Putamen (tissue), 1 donor: ENCODE measurements at places on chromosomes 7 and 10.

- DNase-seq, result no peak
Measured at GRCh38 chr10:16931930-16932329, 114.7 kb upstream of the RSU1 start.

GRCh38 chr10:76080991-76081390 is 649.6 kb downstream of the LRMDA start:
- DNase-seq, result no peak

DNA sequence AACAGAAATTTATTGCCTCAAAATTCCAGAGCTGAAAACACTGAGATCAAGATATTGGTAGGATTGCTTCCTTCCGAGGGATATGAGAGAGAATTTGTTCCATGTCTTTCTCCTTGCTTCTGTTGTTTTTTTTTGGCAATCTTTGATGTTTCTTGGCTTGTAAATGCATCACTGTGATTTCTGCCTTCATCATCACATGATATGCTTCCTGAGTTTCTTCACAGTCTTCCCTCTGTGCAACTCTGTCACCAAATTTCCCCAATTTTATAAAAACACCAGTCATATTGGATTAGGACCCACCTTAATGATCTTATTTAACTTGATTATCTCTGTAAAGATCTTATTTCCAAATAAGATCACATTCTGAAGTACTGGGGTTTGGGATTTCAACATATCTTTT is 14.7 kb downstream of the TMEM236 start:
- DNase-seq, result no peak

DNA sequence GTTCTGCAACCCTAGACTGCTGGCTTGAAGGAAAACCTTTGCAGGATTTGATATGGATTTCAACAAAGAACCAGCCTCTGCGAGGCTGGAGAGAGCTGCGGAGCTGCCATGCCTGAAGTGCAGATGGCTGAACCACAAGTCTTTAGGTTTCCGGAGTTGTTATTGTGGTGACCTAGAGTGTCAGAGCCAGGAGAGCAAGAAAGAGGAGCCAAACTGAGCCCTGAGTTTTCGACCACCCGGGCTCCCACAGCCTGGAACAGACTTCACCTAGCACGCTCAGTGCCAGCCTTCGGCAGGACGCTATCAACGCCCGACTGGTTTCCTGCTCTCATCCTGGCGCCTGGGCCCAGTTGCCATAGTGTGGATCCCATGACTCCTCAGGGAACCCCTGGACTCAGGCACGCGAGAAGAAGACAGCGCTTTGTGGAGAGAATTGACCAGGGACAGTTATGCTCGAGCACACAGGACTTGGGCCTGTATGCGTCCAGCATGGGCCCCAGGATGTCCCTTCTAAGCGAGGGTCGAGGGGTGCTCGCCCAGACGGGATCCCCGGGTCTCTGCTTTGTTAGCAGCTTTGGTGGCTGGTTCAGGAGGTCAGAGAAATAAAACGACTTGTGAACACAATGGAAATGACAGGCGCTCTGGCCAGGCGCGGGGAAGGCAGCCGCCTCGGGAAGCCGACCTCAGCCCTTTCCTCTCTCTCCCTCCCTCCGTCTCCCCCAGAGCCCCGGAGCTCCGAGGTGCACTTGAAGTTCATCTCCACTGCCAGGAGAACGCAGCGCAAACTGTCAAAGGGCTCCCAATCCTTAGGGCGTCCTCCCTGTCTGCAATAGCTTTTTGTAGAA is 1.8 kb upstream of the GAD2 start:
- no peak for DNase-seq

DNA sequence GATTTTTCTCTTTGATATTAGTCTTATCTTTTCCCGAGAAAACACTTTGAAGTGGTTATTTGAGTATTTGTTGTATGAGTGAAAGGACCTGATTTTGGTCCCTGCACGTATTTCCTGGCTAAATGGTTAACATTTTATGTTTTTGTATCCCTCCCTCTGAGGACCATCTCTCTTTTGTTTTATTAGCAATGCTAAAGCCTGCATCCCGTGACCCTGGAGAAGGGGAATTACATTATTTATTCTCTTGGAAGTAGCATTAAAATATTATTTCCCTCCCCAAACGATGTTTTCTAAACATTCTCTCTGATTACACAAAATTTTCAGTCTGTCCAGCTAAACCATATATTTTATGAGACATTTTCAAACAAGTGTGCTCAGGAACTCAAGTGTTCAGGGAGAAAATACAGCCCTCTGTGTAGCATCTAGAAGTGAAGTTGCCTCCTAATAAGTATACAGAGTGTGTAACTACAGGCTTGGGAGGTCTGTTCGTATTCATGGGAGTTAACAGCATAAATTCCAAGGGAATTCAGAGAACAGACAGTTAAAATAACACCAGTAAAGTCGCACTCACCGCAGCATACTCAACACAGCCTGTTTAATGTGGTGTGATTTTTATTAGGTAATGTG is 163.8 kb upstream of the NPVF start:
- no peak for DNase-seq

DNA sequence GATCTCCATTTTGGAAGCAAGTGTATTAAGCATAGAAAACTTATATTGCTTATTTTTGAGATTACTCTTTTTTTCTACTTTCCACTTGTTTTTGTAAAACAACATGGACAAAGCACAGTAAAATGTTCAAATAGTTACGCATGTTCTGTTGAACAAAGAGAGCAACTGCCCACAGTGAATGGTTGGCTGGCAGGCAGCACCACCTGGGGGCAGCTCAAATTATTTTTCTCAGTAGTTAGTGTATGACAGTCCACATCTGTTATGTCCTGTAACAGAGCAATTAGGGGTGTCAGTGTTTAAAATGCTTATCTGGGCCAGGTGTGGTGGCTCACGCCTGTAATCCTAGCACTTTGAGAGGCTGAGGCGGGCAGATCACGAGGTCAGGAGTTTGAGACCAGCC is 46.1 kb upstream of the CACUL1 start:
- no peak for DNase-seq

DNA sequence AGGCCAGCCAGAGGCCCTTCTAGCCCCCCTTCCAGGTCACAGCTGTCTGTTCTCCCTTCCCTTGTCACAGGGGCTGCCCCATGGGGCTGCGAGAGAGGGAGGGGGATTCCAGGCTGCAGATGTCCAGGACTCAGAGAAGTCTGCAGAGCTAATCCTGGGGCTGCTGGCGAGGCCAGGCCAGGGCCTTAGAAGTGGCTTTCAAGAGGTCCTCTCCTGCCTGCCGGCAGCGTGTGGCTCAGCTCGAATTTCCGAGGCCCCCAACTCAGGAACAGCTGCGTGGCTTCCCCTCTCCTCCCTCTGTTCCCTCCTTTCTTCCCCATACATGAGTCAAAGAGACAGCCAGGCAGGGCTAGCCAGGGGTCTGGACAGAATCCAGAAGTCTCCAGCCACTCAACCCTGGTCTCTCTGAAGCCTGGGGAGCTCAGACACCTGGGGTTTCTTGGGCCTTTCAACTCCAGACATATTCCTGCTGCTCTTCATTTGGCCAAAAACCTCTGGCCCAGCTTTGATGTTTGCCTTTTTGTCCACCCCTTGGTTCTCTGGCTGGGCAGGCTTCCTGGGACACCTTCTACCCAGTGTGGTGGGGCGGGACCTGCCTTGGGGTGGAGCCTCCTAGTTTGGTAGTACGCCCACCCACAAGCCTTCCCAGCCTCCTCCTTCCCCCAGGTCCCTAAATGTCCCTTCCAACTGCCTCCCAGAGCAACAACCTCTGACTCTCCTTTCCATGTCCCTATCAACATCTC is 21.8 kb upstream of the EIF5AL1 start:
- DNase-seq, result no peak

DNA sequence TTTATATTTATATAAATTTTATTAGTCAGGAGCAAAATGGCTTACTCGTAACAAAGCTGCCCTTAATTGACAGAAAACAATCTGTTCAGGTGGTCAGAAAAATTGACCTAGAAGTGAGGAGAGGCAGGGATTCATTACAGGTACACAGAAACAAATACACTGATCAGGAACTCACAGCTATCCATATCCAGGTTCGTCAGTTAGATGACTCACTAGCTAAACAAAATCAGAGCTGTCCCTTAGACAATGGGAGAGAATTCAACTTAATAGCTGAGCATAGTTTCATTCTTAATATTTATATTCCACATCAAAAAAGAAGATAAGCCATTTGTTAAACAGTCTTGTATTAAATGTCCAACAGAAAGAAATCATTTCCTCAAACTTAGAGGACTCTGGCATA is 41.7 kb downstream of the HYCC1 start:
- no peak for DNase-seq

DNA sequence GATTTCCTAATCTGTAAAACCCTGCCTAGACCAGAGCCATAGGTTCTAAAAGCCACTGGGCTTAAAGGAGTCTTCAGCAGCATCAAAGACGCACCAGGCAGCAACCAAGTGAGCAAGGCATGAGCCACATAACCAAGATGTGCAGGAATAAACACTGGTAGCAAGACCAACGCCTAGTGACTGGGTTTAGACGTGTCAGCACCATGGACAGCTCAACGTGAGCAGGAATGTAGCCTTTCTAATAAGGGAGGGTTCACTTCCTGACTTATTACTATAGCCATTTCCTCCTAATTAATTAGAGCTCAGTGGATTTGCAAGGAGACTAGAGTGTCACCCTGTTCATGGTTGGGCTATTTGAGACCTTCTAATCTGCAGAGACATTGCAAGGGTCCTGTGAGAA is 223.7 kb downstream of the LHFPL3 start:
- no peak for DNase-seq

DNA sequence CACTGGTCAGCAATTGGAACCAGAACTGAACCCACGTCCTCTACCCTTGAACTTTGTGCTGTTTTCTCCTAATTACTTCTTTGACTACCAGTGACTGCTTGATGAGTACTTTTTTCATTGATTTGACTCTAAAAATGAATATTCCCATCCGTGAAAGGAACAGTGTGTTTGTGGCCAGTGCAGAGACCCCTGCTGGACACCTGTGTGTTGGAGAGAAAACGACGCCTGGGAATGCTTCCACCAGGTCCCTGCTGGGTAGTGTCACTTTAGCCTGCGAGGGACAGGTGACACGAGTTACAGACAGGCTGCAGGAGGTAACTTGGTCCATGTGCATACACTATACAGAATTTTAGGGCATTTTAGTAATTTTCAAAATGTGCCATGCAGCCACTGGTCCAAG is 6.8 kb upstream of the GJD4 start:
- DNase-seq, result no peak

DNA sequence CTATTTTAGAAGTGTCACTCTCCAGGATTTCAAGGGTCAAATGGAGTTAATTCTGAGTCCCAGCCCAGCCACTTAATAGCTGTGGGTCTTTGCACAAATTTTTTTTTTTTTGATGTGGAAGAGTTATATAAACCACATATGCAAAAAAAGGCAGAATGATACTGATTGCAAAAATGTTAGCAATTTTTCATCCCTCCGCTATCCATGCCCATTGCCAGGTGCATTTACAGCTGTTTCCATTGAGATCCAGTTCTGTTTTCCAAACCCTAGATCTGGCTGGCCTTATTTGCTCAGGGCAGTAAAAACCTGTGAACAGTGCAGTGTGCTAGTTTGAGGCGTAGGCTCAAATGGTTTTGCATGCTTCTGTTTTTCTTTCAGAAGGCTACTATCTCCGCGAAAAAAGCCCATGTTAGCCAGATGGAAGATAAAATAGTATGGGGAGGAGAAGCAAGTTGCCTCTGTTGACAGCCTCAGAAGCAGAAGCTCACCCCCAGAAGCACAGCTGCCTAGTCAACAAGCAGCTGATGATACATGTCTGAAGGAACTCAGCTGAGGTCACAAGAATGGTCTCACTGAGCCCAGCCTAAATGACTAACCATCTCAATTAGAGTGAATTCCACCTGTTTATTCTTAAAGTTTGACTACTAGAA is 997 bp upstream of the ZNF138 start:
- DNase-seq, result no peak

DNA sequence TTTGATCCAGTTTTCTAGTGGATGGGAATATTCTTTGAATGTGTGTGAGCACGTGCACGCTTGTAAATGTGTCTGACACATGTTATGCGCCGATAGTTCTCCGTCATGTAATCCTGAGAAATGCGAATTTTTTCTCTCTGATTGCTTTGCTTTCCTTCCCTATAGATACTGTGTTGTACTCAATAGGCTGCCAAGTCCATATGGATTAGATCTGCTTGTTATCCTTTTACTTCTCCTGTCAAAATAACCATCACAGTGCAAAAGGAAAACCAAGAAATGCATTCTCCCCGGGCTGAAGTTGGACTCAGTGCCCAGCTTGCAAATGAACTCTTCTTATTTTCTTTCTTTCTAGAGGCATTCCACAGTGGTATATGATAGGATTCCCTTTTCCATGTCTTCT is 131.9 kb downstream of the KIAA1217 start:
- DNase-seq, result no peak

GRCh38 chr10:86287110-86287793 is 79.3 kb downstream of the GRID1 start:
- no peak for DNase-seq

GRCh38 chr7:135192914-135193536 is 18.3 kb downstream of the WDR91 start:
- no peak for DNase-seq

GRCh38 chr10:2885288-2886278 is 181.8 kb upstream of the PFKP start:
- DNase-seq, result no peak

DNA sequence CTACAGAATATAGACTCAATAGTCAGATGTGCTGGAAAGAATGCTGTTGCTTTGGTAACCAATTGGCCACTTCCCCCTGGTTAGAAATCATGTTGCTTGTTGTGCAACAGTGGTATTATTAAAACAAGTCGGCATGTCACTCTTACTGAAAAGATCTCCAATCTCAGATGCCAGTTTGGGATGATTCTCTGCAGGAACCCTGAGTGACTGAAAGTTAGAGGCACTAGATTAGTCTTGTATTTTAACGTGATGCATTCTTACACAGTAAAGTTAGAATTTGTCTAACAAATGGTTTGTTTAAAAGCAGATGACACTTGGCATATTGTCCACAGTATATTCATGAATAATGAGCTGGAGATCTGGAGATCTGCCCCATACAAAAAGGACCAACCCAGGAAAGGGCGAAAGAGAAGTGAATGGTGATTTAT is 287.6 kb downstream of the TWIST1 start:
- no peak for DNase-seq

- DNase-seq, result no peak
Measured at GRCh38 chr7:91185771-91186170, 78.5 kb upstream of the FZD1 start.

- DNase-seq, result no peak
Measured at GRCh38 chr7:68623030-68623429, 975.2 kb upstream of the AUTS2 start.

- no peak for DNase-seq
Measured at GRCh38 chr10:73053275-73053674, 43.4 kb downstream of the P4HA1 start.

GRCh38 chr10:73017955-73018480 is 63.4 kb upstream of the PLA2G12B start:
- no peak for DNase-seq

DNA sequence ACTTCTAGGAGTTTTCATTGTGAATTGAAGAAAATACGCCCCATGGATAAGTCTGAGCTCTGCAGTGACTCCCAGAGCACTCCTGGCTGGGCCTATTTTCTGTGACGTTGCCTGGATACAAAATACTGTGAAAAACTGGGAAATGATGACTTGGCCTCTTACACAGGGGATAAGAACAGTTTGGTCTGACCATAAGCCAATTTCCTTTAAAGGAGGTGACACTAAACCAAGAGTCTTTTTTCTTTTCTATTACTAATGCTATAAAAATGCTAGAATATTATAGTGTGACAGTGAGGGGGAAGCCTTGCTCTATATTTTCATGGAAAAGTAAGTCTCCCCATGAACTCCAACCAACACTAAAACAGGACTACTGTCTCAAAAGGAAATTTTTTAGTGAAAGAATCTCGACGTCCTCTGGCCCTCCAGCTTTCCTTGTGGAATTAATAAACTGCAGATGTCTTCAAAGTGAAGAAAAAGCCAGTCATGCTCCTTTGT is 45.5 kb downstream of the MYOF start:
- no peak for DNase-seq

GRCh38 chr7:2076649-2077064 is 156.1 kb downstream of the MAD1L1 start:
- DNase-seq, result no peak
